Stimulated activated CD8-positive, alpha-beta memory T cell treated with anti-CD3 and anti-CD28 coated beads, Interleukin-4, amount 100 ng/mL, for 1 hour (primary cell): ENCODE measurements at places on chromosomes 5 and 9.

DNA sequence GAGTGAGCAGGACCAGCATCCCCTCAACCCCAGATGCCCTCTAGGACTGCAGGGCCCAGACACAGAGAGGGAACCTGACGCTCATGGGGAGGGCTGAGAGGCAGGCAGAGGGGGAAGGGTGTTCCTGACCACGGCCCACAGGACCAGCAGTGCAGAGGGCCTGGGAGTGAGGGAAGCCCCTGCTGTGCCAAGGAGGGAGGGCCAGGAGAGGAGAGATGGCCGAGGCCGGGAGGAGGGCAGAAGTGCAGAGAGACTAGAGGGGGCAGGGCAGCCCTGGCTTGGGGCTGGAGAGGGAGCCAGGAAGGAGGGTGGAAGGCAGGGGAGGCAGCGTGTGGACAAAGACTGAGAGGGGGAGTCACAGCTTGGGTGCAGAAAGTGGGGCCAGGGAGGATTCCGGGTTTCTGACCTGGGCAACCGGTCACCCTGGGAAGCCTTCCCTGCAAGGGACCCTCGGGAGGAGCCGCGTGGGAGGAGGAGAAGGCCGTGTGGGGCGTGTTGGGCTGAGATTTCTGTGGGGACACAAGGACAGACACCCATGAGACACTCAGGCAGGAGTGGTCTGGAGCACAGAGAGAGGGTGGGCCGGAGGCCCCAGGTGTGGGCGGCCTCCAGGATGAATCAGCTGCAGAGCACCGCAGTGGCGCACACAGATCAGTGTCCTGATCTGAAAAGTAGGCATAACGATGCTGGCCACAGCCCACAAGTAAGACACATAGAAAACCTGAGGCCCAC lies 117.5 kb downstream of the ADAMTS2 start:
- no peak for DNase-seq

GRCh38 chr9:134317400-134317789 lies 8.9 kb upstream of the RXRA start:
- DNase-seq = no peak

DNA sequence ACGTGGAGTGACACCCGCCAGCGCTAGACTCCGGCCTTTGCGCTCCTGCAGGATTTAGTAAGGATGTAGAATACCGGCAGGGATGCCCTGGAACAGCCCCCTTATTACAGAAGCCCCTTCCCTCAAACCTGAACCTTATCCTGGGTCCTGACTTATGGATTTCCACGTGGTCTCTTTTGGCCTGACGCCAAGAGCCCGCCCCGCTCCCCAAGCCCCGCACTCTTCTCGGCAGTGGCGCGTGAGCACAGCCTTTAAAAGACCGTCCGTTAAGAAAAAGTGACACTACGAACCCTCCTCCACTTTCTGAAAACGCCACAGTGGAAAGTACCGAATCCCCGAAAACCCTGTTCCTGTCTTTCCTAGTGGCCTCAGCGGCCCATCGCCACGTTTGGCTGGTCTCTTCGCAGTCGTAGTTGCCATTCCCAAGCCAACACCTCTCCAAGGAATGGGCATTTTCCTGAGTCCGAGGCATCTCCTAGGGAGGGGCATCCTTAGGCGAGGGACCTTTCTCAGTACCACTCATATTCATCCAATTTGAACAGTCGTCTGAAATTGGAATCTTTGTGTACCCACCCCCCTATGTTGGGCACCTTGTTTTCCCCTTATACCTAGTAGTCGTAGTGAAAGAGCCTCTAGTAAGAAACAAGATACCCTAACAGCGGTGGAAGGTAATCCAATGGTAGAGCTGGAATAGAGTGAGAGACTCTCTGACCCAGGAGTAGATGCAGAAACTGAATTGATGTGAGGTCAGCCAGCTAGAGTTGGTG lies 732 bp upstream of the MCIDAS start:
- no peak for DNase-seq

- no peak for DNase-seq
Measured at GRCh38 chr5:43572357-43572756, 15.5 kb upstream of the PAIP1 start.

DNA sequence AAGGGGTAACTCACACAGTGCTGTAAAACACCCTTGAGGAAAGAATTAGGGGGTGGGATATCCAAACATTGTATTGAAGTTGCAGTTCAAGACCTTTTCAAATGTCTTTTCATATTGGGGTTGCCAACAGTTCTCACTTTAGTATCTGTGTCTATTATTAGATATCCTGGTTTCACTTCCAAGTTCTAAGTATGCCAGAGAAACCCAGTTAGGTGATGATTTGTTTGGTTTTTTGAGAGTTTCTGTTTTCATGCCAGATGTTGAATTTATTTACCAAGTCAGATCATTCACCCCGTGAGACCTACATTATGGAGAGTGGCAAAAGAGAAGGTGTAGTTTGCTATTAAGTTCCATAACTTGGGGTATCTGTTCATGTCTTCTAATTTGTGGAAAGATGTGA lies 64.5 kb downstream of the C9orf152 start:
- DNase-seq = no peak

DNA sequence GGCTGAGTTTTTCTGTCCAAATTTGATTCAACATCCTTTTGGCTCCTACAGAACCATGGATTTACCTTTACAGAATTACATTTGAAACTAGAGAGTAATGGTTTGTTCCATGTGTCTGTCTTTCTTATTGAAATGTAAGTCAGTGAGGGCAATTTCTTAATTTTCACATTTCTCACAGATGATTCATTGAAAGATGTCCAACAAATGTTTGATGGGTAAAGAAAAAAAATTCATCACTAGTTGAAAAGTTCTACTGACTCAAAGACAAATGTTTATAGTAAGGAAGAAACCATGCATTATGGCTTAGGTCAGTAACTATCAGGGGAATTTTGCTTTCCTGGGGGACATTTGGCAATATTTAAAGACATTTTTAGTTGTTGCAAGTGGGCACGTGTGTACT lies 131.6 kb upstream of the TRPM3 start:
- no peak for DNase-seq

- DNase-seq = no peak
Measured at GRCh38 chr5:56588636-56589480, 226.5 kb upstream of the MAP3K1 start.

DNA sequence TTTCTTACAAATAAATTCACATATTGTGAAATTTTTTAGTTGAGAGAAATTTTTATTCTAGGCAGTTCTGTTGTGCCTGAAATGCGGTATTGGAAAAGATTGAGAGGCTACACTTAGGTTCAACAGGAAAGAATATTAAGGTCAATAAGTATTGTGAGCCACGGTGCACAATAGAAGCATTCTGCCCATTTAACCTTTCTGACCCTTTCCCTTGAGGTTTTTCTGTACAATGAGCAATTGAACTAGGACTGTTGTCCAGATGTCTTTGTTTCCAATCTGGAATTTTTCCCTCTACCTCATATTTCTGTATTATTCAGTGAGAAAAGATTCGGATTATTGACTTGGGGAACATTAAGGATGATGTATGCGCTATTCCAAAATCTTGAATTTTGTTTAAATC lies 205.2 kb downstream of the NR3C1 start:
- no peak for DNase-seq

- no peak for DNase-seq
Measured at GRCh38 chr5:146622391-146622790, 106.4 kb upstream of the GPR151 start.

- DNase-seq = no peak
Measured at GRCh38 chr9:129946246-129946995, 96.6 kb downstream of the FNBP1 start.

GRCh38 chr9:89592213-89592815 lies 12.5 kb upstream of the GADD45G start:
- DNase-seq = no peak

GRCh38 chr5:153559926-153560325 lies 69.5 kb downstream of the GRIA1 start:
- DNase-seq = no peak

- no peak for DNase-seq
Measured at GRCh38 chr5:83368319-83368718, 103.2 kb upstream of the VCAN start.

DNA sequence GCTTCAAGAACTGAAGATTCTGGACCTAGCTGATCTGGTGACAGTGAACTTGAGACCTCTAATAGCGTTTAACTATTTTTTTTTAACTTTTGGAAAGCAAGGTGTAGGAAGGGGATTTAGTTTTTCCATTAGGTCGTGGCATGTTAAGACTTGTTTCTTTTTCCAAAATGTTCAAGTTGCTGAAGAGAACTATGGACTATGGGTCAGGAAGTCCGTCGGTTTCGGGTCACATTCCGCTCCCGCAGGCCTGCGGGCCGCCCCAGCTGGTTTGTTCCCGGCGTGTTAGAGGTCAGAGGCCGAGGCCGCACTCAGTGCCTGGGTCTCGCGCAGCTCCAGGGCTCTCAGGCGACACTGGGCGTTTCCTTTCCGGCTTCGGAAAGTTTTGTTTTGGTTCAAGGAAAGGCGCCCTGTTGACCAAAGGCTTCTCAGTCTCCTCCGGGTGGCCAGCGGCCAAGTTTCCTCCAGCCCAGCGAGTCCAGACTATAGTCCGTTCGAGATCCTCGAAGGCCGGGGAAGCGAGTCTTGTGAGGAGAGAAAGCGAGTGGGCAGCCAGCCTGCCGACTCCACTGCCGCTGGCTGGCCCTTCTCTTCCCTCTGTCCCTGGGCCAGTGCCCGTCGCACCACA lies 586 bp upstream of the FCHO2 start:
- peak; percentile 7 for DNase-seq

GRCh38 chr5:67971971-67972821 lies 243.4 kb upstream of the PIK3R1 start:
- DNase-seq = no peak
